Effector memory CD8-positive, alpha-beta T cell (primary cell): ENCODE measurements at places on chromosomes 4 and X.

- no peak overlapping the region for H3K4me3 ChIP-seq
- no peak for DNase-seq
- H3K27me3 ChIP-seq: peaks cover 29% of the 10 kb centered on the region
- no peaks in the 10 kb centered on the region for H3K4me1 ChIP-seq
Measured at GRCh38 chr4:38774181-38774955, 8.4 kb downstream of the TLR10 start.

- no peak overlapping the region for H3K27ac ChIP-seq
- H3K27me3 ChIP-seq: no peaks in the 10 kb centered on the region
- no peak for DNase-seq
- peaks cover 46% of the 10 kb centered on the region for H3K4me1 ChIP-seq
- H3K36me3 ChIP-seq: peaks cover 61% of the 10 kb centered on the region
Measured at GRCh38 chr4:24568425-24568824, 15.9 kb downstream of the DHX15 start.

GRCh38 chr4:165070560-165070959 lies 16.9 kb downstream of the TRIM75 start:
- H3K27ac ChIP-seq: no peak overlapping the region
- H3K36me3 ChIP-seq: peaks cover 5% of the 10 kb centered on the region
- DNase-seq: no peak

DNA sequence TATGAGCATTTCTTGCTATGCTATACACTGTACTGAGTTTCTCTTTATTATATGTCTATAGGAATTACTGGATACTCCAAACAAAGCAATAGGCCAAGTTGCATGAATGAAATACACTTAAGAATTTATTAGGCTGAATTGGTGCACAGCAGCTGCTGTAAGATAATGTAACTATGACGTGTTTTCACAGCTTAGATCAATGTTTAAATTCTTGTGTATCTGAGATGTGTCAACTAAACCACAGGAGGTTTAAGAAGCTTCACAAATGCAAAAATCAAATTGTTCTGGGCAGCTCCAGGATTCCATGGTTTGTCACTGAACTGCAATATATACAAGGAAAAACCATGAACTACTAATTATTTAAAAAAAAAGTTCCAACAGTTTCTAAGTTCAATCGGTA lies 156.7 kb downstream of the MAPK10 start:
- H3K27me3 ChIP-seq: no peaks in the 10 kb centered on the region
- H3K27ac ChIP-seq: no peak overlapping the region
- H3K36me3 ChIP-seq: no peaks in the 10 kb centered on the region
- no peak overlapping the region for H3K4me3 ChIP-seq
- no peak for DNase-seq
- no peaks in the 10 kb centered on the region for H3K4me1 ChIP-seq

DNA sequence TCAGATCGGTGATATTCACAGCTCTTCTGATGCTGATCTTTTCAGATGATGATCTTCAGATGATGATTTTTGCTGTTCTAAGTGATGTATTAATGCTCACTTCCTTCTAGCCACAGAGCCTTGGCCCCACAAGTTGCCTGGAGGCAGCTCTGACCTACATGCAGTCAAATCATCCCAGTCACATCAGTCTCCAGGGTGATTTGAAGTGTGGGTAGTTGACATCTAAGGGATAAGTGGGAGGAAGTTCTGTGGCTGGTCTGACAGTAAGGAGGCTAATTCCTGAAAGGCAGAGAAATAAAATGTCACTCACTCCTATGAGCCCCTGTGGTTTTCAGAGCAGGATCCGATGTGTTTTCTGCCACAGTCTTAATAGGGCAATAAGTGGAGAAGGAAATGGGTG lies 79.8 kb upstream of the RPL34 start:
- H3K4me1 ChIP-seq: no peaks in the 10 kb centered on the region
- no peak overlapping the region for H3K27ac ChIP-seq
- no peak overlapping the region for H3K4me3 ChIP-seq

- DNase-seq: no peak
- peaks cover 15% of the 10 kb centered on the region for H3K27me3 ChIP-seq
- no peak overlapping the region for H3K4me3 ChIP-seq
- H3K36me3 ChIP-seq: no peaks in the 10 kb centered on the region
Measured at GRCh38 chrX:15496824-15497223, 3.7 kb upstream of the PIR start.

DNA sequence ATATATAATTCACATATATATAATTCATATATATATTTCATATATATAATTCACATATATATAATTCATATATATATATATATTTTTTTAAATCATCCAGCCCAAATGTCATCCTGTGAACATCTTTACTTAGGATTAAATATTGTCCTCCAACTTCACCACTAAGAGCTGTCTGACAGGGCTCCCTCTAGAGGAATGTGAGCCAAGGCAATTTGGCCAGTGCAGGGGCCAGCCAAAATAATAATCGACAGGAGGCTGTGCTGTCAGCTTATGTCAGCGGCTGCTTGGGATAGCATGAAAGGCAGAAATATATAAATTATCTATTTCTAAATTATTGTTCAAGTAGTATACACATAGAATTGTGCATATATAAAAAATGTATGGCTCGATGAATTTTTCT lies 29.5 kb downstream of the EGFL6 start:
- H3K27me3 ChIP-seq: no peaks in the 10 kb centered on the region
- no peak overlapping the region for H3K4me3 ChIP-seq
- no peak overlapping the region for H3K27ac ChIP-seq

DNA sequence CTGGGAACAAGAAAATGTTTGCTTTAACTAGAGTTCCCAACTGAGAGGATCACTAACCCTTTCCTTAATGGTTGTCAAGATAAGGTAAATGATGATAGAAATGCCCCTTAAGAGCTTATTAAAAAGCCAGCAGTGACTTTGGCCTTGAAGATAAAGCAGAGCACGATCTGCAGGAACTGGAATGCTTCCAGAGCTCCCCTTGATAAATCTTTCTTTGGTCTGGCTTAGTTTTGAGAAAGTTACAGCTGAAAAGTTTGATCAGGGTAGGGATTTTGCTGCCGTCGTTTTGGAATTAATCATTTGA lies 64.0 kb downstream of the PTTG2 start:
- H3K4me3 ChIP-seq: no peak overlapping the region
- H3K36me3 ChIP-seq: peaks cover 39% of the 10 kb centered on the region
- H3K27me3 ChIP-seq: no peaks in the 10 kb centered on the region
- no peak for DNase-seq
- H3K4me1 ChIP-seq: peaks cover 3% of the 10 kb centered on the region
